ENCODE measurements at places on chromosomes 2 and 18.

DNA sequence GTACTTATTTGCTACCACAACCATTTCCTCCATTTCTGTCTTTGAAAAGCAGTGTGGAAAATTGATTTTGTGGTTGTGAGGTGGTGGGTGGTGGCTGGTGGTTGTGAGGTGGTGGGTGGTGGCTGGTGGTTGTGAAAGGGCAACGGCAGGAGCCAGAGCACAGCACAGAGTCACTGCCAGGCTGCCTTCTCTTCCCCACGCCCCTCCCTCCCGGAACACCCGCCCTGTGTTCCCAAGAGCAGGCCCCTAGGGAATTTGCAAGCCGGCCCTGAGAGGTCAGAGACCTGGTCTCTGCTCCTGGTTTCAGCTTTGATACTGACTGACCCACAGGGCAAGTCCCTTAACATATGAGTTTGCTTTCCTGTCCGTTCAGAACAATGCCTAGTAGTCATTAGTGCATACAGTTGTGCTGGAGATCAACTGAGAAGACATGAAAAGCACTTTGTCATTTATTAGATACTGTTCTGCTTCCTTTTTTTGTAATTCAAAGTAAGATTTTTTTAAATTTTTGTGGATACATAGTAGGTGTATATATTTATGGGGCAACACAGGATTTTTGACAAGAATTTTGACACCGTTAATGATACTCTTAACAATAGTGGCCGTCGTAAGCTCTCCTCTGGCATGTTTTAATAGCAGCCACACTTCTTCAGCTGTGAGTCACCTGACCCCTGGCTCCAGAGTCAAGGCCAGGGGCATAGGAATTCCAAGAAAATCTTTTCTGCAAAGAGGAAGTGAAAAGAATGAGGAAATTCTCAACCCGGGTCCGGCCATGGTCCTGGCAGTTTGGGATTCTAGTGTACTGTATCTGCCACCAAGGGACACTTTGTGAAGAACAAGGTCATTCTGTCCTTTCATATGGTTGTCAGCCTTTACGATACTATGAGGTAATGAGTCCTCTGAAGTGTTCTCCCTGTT, 53.2 kb downstream of the ITGA6 start:
- H3K36me3 ChIP-seq: no peaks in the 10 kb centered on the region
- peaks cover 4% of the 10 kb centered on the region for H3K4me1 ChIP-seq
- H3K27ac ChIP-seq: no peak overlapping the region
- H3K27me3 ChIP-seq: peaks cover 2% of the 10 kb centered on the region

- peaks cover 8% of the 10 kb centered on the region for H3K36me3 ChIP-seq
- no peak overlapping the region for H3K4me3 ChIP-seq
- no peaks in the 10 kb centered on the region for H3K4me1 ChIP-seq
- DNase-seq: peak; percentile 10
Observed at GRCh38 chr18:79543861-79544385, 135.7 kb upstream of the CTDP1 start.

DNA sequence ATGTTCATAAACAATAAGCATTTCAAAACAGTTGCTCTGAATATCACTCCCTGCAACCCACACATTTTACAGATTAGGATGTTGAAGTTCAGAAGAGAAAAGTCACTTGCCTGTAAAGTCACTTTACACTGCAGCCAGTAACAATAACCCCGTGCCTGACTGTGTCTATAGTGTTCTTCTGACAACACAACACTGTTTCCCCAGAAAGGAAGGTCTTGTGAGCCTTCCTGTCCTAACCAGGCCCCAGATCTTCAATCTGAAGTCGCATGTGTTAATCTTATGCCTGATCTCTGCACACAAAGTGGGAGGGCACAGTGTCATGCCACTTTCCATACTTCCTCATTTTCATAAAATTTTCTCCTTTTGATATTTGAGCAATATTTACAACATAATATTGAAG, 120.2 kb downstream of the FEZ2 start:
- peaks cover 36% of the 10 kb centered on the region for H3K36me3 ChIP-seq
- H3K4me1 ChIP-seq: no peaks in the 10 kb centered on the region
- H3K27ac ChIP-seq: no peak overlapping the region
- no peak overlapping the region for H3K4me3 ChIP-seq
- H3K27me3 ChIP-seq: no peaks in the 10 kb centered on the region
- DNase-seq: no peak

GRCh38 chr18:37554399-37554787, 11.2 kb downstream of the CELF4 start:
- peaks cover 14% of the 10 kb centered on the region for H3K4me1 ChIP-seq
- H3K4me3 ChIP-seq: no peak overlapping the region
- H3K27me3 ChIP-seq: peaks cover 5% of the 10 kb centered on the region
- no peaks in the 10 kb centered on the region for H3K36me3 ChIP-seq
- no peak for DNase-seq

DNA sequence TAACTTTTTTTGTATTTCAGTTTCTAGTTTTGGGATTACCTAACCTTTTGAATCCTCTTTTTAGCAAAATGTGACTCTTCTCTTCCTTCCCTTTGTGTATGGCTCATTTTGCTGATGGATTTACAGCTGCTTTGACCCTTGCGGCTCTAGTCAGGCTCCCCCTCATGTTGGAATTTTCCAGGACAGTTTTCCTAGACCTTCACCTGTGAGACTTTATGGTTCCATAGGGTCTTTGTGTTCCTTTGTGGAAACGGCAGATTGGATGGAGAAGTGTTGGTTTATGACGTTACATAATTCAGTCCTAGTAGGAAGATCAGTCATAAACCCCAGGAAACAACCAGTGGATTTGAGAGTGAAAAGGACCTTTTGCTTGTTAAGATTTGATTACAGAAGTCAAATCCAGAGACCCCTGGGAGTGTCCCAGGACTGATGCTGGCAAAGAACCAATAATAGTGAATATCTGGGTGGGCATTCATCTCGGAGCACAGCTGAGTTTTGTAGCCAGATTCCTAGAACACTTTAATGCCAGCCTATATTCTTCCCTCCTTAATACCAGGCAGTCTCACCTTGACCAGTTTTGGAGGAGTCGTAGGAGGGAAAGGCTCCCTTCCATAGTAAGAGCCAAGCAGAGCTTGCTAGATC, 42.7 kb downstream of the SOCS6 start:
- no peak overlapping the region for H3K4me3 ChIP-seq
- no peaks in the 10 kb centered on the region for H3K27me3 ChIP-seq
- H3K36me3 ChIP-seq: peaks cover 5% of the 10 kb centered on the region
- no peaks in the 10 kb centered on the region for H3K4me1 ChIP-seq

DNA sequence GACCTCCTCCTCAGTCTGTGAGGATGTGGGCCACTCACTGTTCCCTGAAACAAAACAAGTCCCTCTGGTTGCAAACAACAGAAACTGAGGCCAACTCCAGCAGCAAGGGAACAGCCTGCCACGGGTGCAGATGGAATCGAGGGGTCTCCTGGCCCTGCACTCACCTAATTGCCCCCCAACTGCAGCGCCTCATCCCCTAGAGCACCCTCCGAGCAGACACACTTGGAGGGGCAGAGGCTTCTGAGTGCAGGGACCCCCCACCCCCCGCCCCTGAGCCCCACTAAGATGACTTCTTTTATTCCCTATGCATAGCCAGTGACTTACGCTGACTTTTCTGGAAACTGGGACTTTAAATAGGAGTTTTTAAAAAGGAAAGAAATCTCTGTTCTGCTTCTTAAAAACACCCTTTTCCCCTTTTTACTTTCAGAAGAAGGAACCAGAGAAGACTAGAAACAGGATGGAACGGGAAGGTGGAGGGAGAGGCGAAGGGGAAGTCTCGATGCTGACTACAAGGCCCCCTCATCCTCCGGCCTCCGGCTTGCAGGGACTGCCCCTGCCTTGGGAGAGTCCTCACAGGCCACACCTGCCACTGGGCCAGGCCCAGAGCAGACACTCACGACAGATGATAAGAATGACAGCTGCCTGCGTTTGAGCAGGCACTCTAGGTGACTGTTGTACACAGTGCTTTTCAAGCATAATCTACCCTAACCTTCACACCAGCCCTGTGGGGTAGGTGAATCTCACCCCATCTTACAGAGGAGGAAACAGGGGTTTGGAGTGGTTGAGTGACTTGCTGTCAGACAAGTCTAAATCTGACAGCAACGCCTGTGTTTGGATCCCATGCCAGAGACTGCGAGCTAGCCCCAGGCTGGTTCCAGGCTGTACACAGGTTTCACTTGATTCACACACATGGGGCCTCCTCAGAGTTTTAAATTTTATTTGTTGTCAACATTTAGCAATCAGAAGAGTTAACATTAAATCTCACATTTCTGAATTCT, 28.2 kb upstream of the BIN1 start:
- H3K36me3 ChIP-seq: peaks cover 15% of the 10 kb centered on the region
- peak; percentile 46 for DNase-seq
- no peak overlapping the region for H3K4me3 ChIP-seq
- H3K4me1 ChIP-seq: peaks cover 11% of the 10 kb centered on the region
- H3K27me3 ChIP-seq: peaks cover 7% of the 10 kb centered on the region

DNA sequence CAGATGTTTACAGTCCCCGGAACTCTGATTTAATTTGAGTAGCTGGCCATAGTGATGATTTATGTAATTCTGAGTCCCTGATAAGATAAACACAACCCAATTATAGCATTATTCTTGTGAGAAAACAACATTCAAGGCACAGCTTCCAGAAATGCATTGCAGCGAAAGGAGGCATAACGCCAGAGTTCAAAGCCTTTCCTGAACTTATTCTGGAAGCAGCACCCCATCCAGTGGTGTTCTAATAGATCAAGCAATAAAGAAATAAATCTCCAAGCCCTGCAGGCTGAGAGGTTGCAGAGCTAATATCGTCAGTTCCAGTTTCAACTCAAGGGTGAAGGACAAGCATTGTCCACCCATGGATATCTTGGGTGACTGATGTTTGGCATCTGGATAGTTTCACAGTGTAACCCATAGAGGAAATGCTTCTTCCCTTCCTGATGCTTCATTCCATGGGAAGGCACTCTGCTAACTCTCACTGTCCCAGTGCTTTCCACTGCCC, 18.8 kb downstream of the CDH2 start:
- no peak overlapping the region for H3K4me3 ChIP-seq
- H3K27me3 ChIP-seq: peaks cover 7% of the 10 kb centered on the region
- no peak for DNase-seq
- no peaks in the 10 kb centered on the region for H3K36me3 ChIP-seq

GRCh38 chr18:13416208-13416607, 197.6 kb downstream of the LDLRAD4 start:
- H3K4me1 ChIP-seq: no peaks in the 10 kb centered on the region
- no peak overlapping the region for H3K27ac ChIP-seq
- DNase-seq: no peak
- no peaks in the 10 kb centered on the region for H3K27me3 ChIP-seq
- no peak overlapping the region for H3K4me3 ChIP-seq
- peaks cover 11% of the 10 kb centered on the region for H3K36me3 ChIP-seq

GRCh38 chr18:48342581-48342980, 66.6 kb downstream of the ZBTB7C start:
- no peak overlapping the region for H3K4me3 ChIP-seq
- no peaks in the 10 kb centered on the region for H3K36me3 ChIP-seq
- H3K27me3 ChIP-seq: peaks cover 3% of the 10 kb centered on the region
- peaks cover 27% of the 10 kb centered on the region for H3K4me1 ChIP-seq

DNA sequence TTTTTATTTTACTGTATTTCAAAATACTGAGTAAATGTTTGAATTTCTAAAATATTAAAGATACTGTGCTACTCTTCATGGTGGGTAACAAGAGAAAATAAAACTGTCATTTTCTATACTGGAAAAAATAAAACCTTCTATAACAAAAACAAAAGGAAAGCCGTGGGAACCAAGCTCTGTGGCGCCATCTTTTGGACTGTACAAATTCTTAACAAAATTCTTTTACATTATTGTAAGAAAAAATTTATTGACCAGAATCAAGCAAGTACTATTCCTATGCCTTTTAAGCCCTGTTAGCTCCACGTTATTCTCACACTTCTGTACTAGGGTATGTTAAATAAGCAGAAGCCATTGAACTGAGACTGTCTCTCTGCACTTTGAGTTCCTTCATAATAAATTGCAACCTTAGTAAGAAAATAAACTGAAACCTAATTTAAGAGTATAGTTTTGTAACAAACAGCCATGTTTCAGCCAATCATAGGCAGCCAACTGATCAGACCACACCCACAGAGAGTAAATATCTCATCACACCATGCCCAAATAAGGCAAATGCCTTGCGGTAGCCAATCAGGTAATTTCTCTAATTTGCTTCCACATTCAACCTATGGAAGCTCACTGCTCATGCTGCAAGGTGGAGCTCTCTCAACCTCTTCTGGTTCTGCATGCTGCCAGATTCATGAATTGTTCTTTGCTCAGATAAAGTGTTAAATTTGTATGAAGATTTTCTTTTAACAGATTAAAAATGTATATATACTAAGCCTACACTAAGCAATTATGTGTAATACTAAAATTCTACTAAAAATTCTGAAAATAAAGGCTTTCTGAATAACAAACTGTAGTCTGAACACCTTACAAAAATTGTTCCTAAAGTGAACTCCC, 42.2 kb downstream of the HIBCH start:
- H3K4me1 ChIP-seq: peaks cover 2% of the 10 kb centered on the region
- no peak overlapping the region for H3K27ac ChIP-seq
- H3K36me3 ChIP-seq: no peaks in the 10 kb centered on the region
- no peak for DNase-seq

DNA sequence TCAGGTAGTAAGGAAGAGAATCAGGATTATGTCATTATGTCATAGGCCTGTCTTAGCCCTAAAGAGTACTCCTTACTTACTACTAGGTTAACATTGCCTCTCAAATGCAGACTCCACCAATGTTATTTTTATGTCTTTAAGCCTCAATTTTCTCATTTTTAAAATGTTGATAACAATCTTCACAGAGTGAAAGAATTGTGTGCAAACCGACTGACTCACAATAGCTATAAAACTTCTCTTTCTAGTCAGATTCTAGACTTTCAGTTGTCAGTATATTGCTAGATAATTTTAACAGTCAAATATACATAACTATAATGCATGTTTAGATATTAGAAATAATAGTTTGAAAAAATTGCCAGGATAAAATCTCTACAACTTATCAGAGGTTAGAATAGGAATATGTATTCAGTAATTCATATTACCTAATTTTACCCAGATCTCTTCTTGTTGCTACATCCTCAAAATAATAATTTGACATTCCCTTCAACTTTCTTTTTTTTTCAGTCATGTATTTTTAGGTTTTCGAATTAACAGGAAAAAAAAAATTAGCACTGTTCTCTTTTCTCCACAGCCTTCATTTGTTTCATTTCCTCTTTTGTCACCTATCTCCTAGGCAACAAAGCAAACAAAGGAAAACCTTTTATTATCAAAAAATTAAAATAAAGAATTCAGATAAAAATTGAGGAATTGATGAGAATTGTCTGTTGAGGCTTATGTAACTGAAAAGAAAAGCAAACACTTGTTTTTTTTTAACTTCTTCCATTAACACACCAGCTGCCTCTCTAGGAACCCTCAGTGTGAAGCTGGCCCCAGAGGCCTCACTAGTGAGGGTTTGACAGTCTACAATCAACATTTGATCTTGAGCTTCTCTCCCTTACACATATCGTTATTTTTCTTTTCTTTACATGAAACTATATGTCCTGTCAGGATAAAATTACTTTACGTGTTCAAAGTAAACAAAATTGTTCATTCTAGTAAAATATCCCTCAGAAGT, 279.0 kb downstream of the CALCRL start:
- no peaks in the 10 kb centered on the region for H3K4me1 ChIP-seq
- H3K4me3 ChIP-seq: no peak overlapping the region
- no peaks in the 10 kb centered on the region for H3K27me3 ChIP-seq
- no peak for DNase-seq
- no peak overlapping the region for H3K27ac ChIP-seq

- no peak for DNase-seq
- H3K27ac ChIP-seq: no peak overlapping the region
- no peaks in the 10 kb centered on the region for H3K36me3 ChIP-seq
- peaks cover 10% of the 10 kb centered on the region for H3K4me1 ChIP-seq
- H3K27me3 ChIP-seq: peaks cover 2% of the 10 kb centered on the region
Observed at GRCh38 chr2:29447513-29447912, 332.3 kb downstream of the CLIP4 start.

Data from glutamatergic neuron (in vitro differentiated cells).